Lung (tissue), 17 donors: ENCODE measurements at places on chromosomes 4 and X. TPM values are rescaled to one million over a fixed set of nuclear protein-coding genes. Genes with fewer than 3 reads are reported as not detected.

DNA sequence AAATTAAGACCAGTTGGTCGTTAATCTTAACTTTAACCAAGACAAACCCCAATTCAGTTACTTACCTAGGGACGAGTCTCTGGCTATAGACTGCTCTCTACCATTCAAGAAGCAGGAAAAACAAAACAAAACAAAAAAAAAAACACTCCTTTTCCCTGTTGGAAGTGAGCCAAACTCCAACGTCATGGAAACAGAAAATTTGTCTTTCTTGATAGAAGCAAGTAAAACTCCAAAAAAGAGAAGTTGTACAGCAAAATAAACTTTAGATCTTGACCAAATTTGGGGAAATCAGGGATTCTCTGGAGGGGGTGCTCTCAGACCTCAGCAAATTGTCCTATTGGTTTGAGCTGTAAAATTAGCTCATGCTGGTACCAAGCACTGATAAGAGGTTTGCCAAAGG lies 3.7 kb downstream of the CNGA1 start:
- H3K4me3 ChIP-seq: no peak overlapping the region
- no peak overlapping the region for H3K27ac ChIP-seq
- H3K27me3 ChIP-seq: peaks cover 3% of the 10 kb centered on the region
- no peaks in the 10 kb centered on the region for H3K36me3 ChIP-seq
- no peak for DNase-seq

- no peaks in the 10 kb centered on the region for H3K4me1 ChIP-seq
- no peak overlapping the region for H3K4me3 ChIP-seq
- no peaks in the 10 kb centered on the region for H3K27me3 ChIP-seq
- no peak for DNase-seq
- H3K36me3 ChIP-seq: no peaks in the 10 kb centered on the region
Measured at GRCh38 chr4:74950200-74950599, 17.3 kb downstream of the PARM1 start.

GRCh38 chr4:99655308-99656081 lies 2.1 kb downstream of the C4orf54 start:
- DNase-seq: peak; percentile 73
- no peaks in the 10 kb centered on the region for H3K4me1 ChIP-seq
- no peaks in the 10 kb centered on the region for H3K36me3 ChIP-seq

KCNE5 gene
- 0.25 TPM for polyA plus RNA-seq

SATL1 gene
- not detected for polyA plus RNA-seq
